ENCODE measurements at places on chromosomes 6 and 20.

- DNase-seq = no peak
These were observed 172.3 kb downstream of the TMEM242 start for GRCh38 chr6:157151029-157151428.

- DNase-seq = no peak
These were observed 6.3 kb downstream of the SDCBP2 start for GRCh38 chr20:1322511-1323245.

GRCh38 chr6:148423133-148423532, 80.5 kb downstream of the SASH1 start:
- DNase-seq = no peak

GRCh38 chr20:62220666-62221568, 839 bp upstream of the HRH3 start:
- no peak for DNase-seq
